ENCODE measurements at places on chromosomes 3 and 15.

DNA sequence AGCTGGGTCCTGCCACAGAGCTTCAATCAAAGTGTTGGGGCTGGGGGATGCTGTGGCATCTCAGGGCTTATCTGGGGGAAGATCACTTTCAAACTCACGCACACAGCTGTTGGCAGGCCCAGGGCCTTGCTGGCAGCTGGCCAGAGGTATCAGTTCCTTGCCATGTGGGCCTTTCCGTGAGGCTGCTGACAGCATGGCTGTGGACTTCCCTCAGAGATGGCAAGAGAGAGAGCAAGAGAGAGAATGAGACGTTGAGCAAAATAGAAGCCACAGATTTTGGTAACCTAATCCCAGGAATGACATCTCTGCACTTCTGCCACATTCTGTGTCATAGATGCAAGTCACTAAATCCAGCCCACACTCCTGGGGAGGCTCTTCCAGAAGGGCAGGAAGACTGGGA is 91.0 kb downstream of the TPRG1 start:
- DNase-seq = no peak

- no peak for DNase-seq
These were observed 307.2 kb downstream of the KCNH8 start for GRCh38 chr3:19455546-19455945.

DNA sequence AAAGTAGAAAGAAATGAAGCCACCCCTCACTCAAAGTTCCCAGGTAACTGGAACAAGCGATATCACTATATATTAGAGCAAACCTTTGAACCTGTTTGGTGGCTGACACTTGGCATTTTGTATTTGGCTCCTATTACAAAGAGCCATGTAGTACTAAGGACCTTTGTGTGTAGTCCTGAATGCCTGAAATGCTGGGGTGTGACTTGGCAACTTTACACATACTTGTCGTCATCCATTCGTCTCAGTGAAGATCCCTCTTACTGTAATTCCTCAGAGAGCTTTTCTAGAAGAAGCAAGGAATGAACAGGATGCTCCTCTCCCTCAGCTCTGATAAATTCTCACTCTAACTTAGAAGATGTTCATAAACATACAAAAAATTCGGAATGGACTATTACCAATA is 216.1 kb upstream of the CDIN1 start:
- no peak for DNase-seq

GRCh38 chr3:197025736-197026480 is 3.7 kb downstream of the MELTF start:
- peak; percentile 13 for DNase-seq

DNA sequence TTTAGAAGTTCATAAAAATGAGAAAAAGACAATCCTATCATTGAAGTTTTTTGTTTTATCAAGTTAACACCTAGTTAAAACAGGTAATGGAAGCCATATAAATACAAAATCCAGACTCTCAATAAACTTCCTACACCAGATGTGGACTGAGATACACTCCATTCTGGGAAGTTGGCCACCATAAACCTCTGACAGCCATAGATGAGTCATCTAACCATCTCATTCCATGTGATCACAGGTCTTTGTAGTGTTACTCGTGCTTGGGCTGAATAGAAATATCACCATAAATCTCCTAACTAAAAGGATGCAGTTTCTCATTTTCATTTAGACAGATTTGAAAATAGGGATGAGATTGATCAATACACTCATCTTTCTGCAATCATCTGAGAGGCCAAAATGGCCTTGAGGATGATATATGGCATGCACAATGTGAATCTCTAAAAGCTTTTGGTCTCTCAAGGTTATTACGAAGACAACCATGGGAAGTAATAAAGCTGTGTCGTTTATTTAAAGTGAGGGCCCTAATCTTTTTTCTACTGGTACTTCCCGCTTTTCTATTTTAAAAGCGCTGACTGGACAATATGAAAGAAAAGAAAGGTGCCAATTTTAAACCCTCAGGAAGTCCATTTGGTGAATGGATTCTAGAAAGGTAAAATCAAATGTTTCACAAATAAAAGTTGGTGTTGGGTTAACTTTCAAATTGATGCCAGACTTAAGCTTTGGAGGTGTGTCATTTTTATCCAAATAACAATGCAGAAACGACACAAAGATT is 155.5 kb downstream of the POLR2M start:
- DNase-seq = no peak

DNA sequence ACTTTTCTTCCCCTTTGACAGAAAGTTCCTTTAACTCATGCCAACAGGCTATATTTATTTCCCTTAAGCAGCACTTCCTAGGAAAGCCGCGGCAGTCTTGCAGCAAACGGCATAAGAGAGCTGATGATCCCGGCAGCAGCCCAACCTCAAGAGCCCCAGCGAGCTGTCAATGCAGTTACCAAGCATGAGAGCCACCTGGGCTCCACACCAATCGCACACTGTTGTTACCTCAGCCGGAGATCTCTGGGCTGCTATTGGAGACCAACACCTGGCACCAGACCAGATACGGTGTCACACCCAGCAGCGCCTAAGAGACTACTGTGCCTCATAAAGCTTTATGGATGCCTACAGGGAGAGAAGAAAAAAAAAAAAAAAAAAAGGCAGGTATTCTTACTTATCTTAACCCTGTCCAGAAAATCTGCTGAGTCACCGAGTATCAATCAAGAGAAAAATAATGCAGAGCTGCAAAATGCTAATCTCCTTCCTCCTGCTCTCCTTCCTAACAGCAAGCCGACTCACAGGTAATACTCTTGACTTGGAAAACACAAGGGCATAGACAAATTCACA is 11.7 kb downstream of the ABCC5 start:
- peak; percentile 69 for DNase-seq

DNA sequence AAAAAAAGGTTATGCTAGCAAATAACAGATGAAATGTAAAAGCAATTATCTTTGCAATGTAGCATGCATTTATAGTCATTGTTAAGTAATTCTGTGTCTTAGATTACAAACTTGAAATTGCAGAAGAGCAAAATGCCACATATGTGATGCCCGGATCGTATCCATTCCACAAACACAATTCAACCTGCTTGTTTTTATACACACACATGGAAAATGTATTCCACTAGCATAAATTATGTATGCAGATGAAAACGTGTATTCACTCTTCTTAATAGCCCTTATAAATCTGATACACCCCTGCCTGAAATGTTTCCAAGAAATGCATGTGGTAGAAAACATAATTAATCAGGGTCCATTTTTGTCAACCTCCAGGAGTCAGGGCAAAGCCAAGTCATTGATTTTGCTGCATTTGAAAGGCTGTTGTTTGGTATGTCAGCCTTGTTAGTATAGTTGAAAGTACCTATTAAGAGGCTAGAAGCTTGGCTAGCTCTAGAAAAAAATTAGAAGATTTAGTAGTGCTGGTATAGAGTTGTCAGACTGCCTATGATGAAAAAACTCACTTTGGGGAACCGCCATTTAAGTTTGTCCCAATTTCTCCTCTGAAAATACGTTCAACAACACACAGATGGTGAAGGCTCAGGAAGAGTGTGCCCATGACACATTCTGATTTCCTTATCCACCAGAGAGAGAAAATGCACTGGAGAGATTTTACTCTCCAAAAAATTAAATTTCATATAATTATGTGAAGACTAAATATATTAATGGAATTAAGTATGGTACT is 69.2 kb upstream of the TMC3 start:
- DNase-seq = no peak

GRCh38 chr15:90101130-90101968 is 919 bp downstream of the IDH2 start:
- peak; percentile 52 for DNase-seq

DNA sequence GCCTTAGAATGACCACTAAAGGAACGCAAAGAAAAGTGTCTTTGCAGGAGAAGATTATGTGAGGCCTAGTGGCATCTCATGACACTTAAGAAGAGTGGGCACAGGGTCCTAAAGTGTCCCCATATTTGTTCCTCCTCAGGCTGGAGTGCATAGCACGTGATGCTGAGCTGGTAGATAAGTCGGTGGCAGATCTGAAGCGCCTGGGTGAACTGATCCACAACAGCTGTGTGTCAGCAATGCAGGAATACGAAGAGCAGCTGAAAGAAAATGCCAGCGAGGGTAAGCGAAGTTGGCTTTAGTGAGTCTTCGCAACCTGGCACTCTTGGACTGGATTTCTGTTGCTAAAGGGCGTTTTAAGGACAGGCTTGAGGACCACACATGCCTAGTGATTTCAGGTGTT is 92.6 kb downstream of the CHD2 start:
- no peak for DNase-seq

DNA sequence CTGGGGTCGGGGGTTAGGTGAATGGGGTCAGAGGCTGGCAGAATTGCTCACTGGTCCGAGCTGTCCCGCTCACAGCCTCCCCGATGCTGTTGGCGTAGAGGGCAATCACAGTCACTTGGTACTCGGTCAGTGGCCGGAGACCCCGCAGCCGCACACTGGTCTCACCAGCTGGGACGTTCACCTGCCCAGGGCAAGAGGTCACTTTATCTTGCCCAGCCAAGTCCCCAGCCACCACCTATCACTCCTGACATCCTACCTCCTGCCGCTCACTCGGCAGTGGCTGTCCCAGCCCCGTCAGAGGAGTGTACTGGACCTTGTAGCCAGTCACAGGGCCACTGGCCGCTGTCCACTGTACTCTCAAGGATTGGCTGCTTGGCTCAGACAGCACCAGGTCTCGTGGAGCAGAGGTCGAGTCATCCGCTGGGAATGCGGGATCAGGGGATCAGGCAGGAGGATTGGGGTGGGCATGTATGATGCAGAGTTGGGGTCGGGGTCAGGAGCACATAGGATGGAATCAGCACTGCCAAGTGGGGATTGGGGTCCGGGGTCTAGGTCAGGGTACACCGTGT is 2.5 kb downstream of the COL7A1 start:
- DNase-seq = no peak

DNA sequence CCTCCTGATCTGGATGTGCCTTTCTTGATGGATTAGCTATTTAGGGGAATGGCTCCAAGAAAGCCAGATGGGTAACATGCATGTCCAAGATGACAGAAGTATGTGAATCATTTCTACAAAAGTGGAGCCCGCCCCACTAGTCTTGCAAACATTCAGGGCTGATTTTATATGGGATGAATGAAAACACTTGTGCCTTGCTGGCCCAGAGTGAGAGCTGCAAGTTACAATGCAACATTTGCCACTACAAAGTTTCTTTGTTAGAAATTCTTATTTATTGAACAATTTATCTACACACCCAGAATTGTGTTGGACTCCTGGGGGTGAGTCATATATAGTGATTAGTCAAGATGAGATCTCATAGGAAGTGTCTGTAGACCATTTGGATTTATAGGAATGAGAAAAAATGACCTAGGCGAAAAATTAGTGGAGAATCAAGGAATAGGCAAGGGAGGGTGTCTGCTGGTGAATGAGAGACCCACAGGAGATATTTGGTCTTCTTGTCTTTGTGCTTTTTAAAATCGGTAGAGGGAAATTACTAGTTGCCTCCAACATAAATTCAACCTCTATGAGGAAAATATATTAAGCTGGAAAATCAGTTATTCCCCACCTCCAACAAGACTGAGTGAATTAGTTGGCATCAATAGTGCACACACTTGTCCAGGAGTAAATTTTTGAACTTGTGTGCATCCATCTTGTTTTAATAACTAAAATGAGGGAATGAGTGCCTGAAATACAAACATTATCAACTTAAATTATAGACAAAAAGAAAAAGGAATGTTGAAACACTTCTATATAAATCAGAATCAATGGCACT is 53.5 kb upstream of the DCBLD2 start:
- no peak for DNase-seq

- no peak for DNase-seq
These were observed 14.4 kb downstream of the NGLY1 start for GRCh38 chr3:25768851-25769250.

GRCh38 chr3:189534531-189534930 is 96.7 kb upstream of the TP63 start:
- DNase-seq = no peak

- no peak for DNase-seq
These were observed 489.7 kb downstream of the MAGI1 start for GRCh38 chr3:65548848-65549625.

DNA sequence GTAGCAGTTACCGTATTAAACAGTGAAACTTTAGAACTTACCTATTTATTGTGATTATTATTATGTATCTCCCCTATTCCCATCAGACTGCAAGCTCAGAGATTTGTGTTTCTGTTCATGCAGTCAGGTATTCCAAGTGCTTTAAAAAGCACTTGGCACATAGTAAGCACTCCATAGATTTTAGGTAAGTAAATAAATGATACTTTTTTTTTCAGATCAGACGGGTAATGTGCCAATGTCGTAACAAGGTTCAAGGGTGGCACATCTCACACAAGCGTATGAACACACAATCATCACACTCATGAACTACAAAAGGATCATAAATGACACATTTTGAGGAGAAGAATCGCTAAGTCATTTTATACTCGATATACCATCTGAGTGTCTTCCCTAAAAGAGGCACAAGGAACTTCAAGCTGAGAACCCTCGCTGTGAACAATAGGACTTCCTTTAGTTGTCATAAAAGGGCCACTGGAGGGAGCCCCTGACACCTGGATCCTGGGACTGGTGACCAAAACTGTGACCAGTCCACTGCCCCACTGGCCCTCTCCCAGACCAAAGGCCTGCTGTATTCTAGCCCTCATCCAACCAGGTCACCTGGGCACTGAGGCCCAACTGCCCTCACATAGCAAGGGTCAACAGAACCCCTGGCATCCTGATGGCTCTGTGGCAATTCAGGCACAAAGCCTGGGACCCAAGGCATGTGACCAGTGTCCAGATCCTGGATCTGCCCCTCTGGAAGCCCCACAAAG is 32.1 kb downstream of the KIF9 start:
- peak; percentile 46 for DNase-seq
